ENCODE measurements at places on chromosomes 7 and 10.

DNA sequence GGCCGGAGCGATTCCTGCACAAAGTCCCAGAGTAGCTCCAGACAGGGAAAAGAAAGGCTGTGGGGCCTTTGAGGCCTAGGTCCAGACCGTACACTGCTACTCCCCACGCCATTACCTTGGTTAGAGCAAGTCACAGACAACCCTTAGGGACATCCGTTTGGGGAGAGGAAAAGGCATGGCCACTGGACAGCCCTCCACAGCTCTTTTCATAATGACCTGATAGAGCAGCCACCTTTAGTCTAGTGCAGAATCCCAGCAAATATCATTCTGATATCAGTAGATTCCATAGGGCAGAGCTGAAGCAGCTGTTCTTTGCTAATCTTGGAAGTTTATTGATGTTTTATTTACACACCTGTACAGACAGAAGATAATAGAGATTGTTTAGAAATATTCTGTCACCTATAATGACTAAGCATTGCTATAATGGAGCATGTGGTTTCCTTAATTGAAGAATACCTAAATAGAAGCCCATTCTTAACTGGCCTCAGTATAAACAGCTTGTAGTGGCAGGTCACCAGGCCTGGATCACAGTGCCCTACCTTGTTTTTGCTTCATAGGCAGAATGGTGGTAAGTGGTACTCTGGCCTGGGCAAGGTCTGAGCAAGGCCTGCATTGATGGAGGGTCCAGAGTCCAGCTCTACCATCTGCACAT, 27.9 kb downstream of the OGDH start:
- no peak for DNase-seq

DNA sequence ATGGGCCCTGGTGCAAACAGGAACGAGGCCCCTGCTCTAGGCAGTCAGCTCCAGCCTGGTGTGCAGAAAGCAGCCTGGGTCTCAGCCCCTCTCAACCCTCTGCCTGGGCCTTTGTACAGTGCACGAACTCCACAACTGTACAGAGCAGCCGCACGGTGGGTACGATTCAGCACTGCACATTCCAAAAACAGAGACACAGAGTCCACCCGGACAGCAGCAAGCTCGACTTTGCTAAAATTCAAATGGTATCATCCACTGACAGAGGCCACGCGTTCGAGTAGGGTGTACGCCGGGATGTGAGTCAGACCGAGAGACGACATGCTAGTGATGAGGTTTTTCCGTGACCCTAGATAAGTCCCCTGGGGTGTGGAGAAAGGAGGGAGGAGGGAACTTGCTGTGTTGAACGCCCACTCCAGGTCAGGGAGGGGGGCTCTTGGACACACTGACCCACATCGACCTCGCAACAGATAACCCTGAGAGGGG, 65.6 kb upstream of the PDGFA start:
- DNase-seq: peak; percentile 80

DNA sequence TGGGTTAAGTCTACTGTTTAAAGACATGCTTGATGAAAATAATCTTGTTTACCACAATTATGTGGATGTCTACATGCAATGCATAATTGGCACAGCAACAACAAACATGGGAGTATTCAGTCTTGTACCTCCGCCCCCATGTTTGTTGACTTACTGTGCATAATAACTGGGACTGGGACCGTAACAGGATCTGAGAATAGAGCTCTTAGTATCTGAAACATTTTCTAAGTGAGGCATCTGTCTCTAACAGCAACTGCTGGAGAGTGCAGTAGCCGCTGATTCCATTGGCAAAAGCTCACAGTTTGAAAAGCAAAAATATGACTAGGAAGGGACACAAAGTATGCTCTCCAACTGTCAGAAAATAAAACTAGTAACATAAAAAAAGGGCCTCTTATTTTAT, 61.6 kb downstream of the ENO4 start:
- DNase-seq: no peak

GRCh38 chr10:1737222-1738061, at the start of gene ADARB2:
Gene ADARB2 (minus strand): TSS chr10:1737525.
- DNase-seq: no peak

DNA sequence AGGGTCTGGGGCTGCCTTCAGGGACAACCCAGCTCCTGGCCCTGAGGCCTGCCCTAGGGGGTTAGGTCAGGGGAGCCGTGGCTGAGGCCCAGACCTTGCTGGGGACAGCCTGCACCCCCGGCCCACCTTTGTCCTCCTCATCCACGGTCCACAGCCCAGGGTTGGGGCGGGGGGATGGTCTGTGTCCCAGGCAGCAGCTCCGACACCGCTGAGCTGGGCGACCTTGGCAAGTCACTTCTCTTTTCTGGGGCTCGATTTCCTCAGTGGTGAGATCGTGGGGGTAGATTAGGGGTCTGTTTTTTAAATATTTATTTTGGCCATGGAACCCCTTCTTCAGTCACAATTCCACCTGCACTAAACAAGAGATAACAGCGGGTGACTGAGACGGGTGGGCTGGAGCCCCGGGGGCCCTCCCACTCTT, 30.9 kb downstream of the DNAJB12 start:
- no peak for DNase-seq

DNA sequence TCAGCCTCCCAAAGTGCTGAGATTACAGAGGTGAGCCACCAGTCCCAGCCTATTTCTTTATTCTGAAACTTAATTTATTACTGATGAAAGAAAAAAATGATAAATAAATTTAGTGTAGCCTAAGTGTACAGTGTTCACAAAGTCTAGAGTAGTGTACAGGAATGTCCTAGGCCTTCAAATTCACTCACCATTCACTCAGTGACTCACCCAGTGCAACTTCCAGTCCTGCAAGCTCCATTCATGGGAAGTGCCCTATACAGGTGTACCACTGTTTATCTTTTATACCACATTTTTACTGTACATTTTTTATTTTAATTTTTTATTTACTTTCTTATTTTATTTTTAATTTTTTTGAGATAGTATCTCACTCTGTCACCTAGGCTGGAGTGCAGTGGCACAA, 12.2 kb downstream of the MRLN start:
- no peak for DNase-seq

- no peak for DNase-seq
Observed at GRCh38 chr7:159136846-159137245, 7.8 kb downstream of the VIPR2 start.

Data from stimulated activated CD4-positive, alpha-beta T cell treated with anti-CD3 and anti-CD28 coated beads, Interleukin-4, amount 100 ng/mL, for 4 hours (primary cell).